ENCODE measurements at places on chromosomes 6 and 20.

DNA sequence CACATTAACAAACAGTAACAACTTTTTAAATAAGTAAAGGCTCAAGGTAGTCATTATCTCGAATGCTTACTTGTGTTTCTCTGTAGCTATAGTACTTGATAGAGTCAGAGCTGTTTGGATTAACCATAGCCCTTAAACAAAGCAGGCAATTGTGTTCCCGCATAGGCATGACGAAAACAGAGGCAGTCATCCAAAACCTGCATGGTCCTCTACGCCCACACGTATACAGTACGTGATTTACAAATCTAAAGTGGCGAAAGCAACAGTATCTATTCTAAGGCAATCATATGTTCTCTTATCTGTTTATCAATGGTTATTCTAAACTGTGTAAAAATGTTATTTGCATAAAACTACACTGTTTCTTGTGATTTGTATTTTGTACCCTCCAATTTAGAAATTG, 31.8 kb downstream of the HFE start:
- DNase-seq: no peak

- DNase-seq: no peak
These were observed 14.9 kb downstream of the PHACTR2 start for GRCh38 chr6:143692696-143693095.

- DNase-seq: no peak
These were observed 223.0 kb upstream of the ARID1B start for GRCh38 chr6:156554160-156554559.

GRCh38 chr6:112337209-112337638, 9.9 kb upstream of the RFPL4B start:
- peak; percentile 61 for DNase-seq

DNA sequence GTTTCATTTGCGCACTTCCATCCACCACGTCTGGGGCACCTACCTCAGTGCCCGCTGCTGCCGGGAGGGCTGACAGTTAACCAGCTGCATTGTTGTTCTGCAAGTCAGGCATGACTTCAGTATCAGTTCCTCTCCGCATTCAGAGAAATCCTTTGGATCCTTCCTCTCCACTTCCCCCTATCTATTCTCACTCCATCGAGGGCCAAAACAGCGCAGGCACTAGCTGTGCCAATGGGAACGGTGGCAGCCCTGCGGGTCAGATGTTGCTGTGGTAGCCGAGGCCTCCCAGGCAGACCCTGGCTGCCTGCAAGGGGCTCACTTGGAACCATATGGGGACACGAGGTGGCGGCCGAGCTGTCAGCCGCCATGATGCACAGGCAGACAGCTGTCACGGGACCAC, 64.2 kb upstream of the INSM1 start:
- no peak for DNase-seq

DNA sequence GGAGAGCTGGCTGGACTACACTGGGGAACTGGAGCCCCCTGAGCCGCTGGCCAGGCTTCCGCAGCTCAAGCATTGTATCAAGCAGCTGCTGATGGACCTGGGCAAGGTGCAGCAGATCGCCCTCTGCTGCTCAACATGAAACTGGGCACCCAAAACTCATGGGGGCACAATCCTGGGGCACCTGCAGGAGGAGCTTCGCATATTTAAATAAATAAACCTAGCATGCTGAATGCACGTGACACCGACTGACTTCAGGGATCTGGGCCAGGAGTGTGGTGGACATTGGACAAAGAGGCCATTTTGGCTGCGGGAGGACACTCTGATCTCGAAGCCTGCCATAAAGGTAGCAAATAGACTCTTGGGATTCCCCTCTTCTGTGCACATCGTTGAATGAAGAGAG, 6.8 kb downstream of the SCAND1 start:
- DNase-seq: peak; percentile 67

GRCh38 chr20:47760686-47761481, 24.4 kb downstream of the SULF2 start:
- no peak for DNase-seq

GRCh38 chr6:32047084-32047478, 8.9 kb downstream of the CYP21A2 start:
- DNase-seq: no peak

DNA sequence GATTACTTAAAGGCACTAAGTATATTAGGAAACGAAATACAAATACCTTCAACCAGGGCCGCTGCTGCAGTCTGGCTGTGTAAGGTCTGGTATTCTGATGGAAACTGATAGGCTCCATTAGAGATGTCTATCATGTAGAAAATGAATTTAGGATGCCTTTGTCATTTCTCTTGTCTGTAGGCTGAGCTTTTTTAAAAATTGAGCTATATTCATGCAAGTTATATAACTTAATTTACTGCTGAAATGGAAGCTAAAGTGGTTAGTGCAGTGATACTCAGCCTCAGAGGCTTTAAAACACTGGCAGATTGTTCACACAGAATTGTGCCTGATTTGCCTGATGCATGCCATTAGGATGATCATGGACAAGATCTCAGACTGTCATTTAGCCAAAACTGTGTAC, 286.2 kb upstream of the QKI start:
- DNase-seq: no peak

DNA sequence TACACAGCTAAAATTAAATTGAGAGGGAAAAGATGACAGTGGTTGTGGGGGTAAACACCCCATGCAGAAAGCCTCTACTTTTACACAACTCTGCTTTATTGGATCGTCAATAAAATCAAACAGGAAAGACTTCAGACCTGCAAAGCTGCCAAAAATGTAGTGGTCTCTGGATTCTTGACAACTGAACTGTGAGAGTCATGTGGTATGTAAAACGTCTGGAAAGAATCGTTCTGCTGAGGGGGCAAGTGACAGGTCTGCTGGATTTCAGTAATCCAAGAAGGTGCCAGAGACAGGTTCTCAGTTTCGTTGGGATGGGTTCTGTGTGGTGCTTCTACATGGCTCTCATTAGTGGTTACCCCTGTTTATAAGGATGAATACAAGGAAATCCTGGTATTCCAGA, 63.3 kb downstream of the TSPYL4 start:
- no peak for DNase-seq

DNA sequence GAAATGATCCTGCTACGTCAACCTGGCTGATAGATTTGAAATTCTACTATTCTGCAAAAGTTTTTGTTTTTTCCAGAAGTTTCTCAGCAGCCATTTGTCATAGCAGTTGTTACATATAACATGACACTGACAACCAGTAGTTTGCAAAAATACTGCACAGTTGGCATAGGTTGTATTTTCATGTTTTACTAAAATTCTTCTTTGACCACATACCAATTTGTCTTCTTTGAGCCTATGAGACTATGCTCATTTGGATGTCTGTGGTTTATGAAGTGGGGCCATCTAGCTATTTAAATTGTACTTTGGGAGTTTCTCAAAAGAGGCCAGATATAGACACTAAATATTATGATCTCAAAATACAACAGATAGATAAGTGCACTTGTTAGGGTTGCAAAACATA, 104.9 kb upstream of the PREP start:
- no peak for DNase-seq

DNA sequence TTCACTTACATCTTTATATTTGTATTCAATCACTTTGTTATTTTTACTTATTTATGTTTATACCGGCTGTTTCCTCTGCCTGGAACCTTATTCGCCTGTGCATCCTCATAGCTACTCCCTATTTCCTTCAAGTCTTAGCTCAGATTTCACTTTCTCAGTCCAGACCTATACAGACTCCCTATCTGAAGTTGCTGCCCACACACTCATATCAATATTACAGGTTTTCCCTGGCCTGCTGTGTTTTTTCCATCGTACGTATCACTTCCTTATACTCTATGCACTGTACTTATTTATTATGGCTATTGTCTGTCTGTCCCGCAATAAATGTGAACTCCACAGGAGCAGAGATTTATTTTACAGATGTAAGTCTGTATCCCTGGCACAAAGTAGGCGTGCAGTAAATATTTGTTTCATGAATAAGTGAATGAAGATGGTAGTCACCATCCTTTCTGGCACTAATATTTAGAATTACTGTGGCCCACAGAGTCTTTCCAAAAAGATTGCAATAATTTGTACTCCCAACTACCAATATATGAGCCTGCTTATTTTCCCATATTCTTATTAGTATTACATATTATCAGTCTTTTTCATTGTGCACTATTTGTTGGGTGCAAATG, 64.9 kb downstream of the TNFAIP3 start:
- no peak for DNase-seq

DNA sequence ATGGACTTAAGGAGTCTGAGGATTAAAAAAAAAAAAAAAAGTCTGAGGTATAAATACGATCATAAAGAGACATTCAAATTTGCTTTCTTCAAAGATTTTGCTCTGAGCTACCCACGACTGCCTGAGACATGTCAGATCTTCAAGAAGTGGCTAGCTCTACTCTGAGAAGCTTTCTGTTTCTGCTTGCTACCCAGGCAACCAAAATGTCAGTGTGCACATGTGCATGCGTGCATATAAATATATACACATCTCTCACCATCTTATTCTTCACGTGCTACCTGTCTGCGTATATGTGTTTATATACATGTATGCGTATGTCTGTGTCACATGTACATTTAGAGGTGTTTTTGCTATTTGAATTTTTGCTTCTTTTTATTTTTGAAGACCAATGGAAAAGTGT, 299.6 kb upstream of the STXBP5 start:
- DNase-seq: no peak

DNA sequence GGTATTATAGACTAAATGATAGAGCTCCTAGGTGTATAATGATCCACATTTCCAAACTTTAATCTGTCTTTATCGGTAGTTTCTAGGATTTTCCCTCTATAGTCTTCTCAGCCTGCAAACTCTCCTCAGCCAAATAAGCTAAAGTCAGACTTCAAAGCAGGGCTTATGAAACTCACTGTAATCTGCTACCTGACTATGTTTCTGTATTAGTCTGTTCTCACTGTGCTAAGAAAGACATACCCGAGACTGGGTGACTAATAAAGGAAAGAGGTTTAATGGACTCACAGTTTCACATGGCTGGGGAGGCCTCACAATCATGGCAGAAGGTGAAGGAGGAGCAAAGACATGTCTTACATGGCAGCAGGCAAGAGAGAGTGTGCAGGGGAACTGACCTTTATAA, 928.7 kb upstream of the ADGRB3 start:
- no peak for DNase-seq

DNA sequence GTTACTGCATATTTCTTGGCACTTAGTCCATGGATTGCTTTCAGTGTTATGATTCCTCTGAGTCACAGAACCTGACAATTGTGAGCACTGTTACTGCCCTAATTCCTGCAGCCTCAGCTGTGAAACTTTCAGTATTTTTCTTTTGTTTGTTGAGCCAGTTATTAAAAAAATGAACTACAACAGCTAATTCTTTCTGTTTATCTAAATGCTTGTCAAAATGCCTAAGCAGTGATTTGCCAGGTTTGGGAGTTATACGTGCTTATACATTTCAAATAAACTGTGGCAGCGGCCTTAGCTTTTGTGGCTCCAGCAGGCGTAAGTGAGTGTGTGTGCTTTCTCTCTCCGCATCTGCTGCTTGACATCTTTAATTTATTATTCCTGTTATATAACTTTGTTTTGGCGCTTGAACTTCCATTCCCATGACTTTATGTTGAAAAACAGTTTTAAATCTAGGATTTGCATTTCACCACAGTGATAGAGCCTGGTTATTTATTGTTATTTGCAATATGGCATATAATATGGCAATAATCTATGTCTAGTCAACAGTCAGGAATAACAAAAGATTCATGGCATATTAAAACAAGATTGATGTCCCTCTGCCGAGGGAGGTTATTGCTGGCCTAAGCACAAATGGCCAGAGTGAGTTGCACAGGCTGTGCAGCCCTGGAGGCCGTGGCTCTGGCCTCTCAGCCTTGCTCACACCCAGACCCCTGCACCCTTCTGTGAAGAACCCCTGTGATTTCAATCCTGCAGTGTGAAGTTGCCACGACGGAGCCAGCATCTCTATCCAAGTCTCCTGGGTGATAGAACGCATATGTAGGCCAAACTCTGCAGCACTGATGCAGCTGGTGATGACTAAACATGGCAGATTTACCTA, 303.4 kb downstream of the THBS2 start:
- DNase-seq: no peak

GRCh38 chr20:61330441-61330840, 78.4 kb downstream of the CDH4 start:
- DNase-seq: no peak

DNA sequence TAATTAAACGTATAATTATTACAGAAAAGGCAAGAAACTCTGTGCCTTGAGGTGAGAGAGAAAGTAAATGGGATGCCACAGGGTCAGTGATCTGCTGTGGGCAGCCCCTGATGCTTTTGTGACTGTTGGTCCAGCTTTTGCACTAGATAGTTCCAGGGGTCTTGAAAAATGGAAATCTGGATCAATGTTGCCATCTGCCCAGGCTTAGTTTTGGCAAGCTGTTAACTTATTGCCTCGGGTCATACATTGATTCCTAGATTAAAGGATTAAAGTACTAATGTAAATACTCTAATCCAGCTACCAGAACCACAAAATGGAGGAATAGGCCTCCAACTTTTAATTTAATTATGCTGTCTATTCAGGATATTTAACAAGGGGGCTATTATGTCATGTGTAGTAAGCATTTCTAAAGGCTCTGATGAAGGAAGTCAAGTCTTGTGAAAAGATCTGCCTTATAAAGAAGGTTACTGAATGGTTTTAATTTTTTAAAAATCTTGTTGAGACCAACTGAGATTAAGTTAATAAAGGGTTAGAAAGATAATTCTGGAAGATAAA, 376.0 kb upstream of the HS3ST5 start:
- DNase-seq: no peak

DNA sequence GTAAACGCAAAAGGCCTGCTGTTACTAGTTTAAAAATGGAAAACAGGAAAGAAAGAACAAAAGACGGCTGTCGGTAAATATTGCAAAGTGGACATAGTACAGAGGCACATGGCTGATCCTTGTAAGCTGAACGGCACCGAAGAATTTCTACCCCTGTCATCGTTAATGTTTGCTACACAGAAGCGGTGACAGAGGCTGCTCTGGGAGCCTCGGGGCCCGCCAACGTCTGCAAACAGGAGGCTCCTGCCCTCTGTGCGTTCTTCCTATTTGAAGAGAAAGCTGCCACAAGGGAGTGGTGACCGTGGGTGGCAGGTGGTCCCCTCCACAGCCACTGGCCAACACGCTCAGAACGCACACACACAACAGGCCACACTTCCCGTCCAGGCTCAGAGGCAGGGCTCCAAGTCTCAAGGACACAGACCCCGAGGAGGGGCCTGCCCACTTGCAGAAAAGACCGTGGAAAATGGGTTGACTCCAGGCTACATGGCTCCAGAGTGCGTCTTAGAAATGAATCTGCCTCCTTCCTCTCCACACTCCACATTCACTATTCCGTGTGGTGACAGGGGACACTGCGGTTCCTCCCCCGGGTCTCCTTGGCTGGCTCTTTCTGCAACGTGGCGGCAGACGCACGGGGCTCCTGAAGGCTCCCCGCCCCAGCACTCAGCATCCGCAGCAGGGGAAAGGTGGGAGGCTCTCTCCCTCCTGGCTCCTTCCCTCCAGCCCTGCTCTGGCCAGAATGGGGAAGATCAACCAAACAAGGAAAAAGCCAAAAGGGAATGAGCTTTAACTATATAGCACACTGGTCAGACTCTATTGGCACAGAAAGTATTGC, 64.5 kb downstream of the GMPR start:
- no peak for DNase-seq

GRCh38 chr6:69162811-69163210, 527.7 kb downstream of the ADGRB3 start:
- no peak for DNase-seq

Data from WTC11 (cell line).